GM12891 (cell line): ENCODE measurements at places on chromosomes 12 and 14.

- no peak for DNase-seq
These were observed 56.5 kb upstream of the RPH3A start for GRCh38 chr12:112734859-112735695.

DNA sequence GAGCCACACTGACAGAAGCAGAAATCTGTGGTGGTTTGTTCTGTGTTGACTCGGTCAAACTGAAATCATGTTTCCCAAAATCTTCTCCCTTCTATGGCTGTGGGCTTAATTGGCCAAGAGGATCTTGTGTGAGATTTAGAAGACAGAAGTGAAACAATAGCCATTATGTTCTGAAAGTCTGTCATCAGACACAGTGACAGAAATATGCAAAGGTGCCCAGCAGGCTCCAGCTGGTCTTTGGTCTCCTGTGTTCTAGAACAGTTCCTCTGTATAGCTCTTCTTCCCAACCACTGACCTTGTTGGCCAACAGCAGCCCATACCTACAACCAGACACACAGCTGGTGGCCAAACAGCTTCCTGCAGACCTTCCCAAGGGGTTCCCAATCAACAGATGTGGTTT is 25.0 kb upstream of the COCH start:
- DNase-seq = no peak

GRCh38 chr12:116443821-116444589 is 115.2 kb upstream of the MAP1LC3B2 start:
- DNase-seq = no peak

DNA sequence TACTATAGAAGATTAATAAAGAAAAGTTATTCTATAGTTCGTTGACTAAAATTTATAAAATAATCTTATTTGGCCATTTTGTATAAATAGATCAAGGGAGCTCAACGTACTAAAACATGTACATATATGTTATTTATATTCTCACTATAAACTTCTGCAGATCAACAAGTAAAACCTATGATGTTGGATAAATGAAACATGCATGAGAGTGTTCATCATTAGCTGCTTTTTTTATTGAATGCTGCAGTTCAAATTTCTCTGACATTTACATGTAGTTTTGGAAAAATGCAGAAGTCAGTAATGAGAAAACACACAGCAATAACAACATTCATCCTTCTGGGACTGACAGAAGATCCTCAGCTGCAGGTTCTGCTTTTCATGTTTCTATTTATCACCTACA is at the start of gene OR6C68:
TSS of gene OR6C68 (plus strand) at position 301 of the 400 bp plus-strand sequence. CDS start at position 301, 0 bp downstream.
- no peak for DNase-seq

DNA sequence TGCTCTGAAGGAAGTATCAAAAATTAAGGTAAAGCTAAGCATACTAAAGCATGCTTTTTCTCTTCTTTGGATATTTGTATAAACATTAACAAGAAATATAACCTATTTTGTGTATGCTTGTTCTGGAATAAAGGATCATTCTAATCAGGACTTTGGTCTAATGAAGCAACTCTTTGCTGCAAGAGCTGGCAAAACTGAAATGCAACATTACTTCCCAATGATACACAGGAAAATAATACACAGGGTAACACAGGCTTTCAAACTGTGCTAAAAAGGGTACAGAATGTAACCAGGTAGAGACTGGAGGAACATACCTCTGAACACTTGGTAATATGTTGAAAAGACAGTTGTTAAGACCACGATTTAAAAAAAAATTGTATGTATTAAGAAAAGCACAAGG is 222.5 kb upstream of the DIO2 start:
- no peak for DNase-seq

DNA sequence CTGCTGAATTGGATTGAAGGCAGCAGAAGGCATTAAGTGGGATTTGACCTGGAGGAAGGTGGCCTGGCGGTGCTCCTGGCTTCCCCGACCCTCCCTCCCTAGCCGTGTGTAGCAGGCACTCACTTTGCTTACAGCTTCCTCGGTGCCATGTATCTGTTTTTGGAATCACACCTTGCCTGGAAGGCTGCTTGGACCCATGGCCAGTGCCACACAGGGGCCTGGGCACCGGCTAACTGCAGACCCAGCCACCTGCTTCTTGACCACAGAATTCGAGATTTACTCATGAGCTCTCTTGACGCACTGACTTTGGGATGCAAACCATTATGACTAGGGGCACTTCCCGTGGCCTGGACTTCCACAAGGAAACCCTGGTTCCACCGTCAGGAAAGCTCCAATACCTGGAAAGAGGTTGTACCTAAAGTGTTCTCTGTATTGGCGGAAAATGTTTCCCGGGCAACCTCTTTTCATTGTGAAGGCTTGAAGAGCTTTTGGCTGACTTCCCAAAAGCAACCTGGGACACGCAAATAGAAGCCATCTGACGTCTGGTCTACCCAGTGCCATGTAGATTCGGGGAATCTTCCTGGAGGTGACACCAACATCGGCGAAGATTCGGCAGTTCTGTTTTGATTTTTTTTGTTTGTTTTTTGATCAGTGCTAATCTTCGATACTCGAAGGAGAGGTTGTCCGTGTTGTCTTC is 125.6 kb upstream of the RTL1 start:
- DNase-seq = no peak

DNA sequence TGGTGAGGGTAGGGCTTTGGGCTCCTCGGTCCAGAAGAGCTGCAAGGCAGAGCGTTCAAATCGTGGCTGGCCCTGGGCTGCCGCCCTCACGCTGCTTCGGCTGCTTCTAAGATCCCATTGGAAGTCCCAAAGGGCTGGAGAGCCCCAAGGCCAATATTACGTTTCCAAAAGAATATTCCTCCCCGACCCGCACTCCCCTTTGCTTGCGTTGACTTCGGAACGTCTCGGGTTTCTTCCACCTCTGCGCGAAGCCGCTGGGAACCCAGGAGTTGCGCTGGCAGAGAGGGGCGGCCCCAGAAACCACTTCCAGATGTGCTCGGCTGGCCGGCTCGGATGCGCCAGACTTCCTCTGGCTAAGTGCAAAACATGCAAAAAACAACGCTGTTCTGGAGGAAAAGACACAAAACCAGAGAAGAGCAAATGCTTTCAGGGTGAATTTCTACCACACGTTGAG is at the start of gene GLT8D2:
TSS of gene GLT8D2 (minus strand) at position 285 of the 454 bp plus-strand sequence. CDS start 30,539 bp downstream, outside the sequence.
- DNase-seq = no peak

DNA sequence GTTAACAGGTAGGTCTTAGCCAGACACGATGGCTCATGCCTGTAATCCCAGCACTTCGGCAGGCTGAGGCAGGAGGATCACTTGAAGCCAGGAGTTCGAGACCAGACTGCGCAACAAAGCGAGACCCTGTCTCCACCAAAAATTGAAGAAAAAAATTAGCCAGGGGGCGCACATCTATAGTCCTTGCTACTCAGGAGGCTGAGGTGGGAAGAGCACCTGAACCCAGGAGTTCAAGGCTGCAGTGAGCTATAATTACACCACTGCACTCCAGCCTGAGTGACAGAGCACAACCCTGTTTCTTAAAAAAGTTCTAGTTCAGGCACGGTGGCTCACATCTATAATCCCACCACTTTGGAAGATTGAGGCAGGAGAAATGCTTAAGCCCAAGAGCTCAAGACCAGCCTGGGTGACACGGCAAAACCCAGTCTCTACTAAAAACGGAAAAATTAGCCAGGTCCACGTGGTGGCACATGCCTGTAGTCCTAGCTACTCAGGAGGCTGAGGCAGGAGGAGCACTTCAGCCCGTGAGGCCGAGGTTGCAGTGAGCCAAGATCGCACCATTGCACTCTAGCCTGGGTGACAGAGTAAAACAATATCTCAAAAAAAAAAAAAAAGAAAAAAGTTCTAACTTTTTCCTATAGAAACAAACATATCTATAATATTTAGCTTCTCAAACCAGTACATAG is 9.1 kb downstream of the BAZ1A start:
- DNase-seq = no peak

DNA sequence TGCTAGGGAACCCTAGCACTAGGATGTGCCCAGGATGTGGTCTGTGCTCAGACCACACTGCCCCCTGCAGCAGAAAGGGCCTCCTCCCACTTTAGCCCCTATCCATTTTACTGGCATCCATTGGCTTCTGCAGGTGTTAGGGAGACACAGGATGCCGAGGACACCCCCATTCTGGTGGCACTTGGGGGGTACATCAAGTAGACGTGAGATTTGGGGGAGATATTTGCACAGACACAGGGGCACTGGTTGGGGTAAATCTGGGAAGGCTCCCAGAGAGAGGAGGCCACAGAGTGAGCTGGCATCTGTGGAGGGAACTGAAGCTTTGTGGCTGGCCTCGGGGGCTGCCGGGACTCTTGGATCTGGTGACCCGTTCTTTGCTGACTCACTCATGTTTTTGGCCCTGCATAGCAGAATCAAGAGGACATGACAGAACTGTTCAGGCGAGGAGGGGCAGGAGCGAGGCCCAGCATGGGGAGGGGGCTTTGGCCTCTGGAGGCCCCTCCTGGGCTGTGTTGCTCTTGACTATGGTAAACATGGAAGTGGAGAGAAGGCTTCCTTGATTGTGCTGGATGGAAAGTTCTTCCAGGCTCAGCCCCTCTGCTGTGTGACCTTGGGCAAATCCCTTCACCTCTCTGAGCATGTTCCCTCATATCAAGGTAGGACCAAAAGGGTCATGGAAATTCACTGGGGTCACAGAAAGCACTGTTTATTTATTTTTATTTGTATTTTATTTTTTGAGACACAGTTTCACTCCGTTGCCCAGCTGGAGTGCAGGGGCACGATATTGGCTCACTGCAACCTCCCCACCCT is 1.8 kb downstream of the PLBD2 start:
- DNase-seq = no peak

DNA sequence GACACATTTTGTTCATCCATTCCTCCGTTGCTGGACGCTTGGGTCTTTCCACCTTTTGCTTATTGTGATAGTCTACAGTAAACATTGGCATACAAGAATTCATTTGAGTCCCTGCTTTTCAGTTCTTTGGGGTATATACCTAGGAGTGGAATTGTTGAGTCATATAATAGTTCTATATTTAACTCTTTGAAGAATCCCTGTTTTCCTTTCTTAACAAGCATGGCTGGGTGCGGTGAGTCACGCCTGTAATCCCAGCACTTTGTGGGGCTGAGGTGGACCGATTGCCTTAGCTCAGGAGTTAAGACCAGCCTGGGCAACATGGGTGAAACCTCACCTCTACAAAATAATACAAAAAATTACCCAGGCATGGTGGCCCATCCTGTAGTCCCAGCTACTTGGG is 75.4 kb downstream of the CCDC92 start:
- no peak for DNase-seq

DNA sequence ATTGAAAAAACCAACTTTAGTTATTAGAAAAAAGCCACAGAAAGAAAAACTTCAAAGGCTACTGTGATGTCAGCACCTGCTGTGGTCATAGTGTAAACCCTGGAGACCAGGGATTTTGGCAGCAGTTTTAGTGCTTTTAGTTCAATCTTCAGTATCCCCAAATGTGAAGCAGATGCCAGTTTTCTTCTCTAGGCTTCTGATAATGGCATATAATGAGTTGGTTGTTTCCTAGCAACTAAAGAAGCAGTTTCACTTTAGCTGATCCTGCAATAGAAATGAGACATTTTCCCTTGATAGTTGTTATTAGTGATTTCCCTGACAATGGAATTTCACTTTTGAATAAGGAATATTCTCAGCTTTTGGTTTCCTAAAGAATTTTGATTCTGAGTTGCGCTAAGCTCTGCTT is 131.2 kb downstream of the NUBPL start:
- no peak for DNase-seq

GRCh38 chr12:111457071-111457470 is 51.3 kb downstream of the SH2B3 start:
- DNase-seq = no peak

DNA sequence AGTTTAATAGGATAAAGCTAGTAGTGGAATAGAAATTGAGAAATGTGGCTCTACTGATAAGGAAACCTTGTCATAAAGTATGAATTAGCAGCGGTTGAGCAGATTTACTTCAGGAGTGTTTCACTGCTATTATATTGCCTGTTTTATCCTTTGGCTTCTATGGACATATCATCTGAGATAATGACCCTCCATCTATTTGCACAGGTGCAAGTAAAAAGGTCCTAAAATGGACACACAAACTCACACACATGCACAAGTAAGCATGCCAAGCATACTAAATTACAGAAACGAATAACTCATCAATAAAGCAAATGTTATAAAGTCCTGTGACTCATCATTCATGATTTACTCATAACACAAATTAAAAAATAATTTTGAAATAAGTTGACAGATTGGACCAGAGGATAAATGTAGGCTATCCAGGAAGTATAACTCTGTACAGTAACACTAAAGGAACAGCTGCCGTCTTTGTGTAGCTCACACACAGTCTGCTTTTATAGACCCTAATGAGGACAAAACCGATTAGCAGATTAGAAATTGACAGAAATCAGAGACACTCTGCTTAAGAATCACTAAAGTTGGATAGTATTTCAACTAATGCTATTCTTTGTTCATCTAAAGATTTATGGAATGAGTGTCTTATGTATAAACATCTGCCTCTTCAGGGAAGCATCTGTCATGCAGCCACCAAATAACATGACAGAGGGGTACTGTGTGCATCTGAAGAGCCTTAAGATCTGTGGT is 73.9 kb downstream of the SYT1 start:
- no peak for DNase-seq

DNA sequence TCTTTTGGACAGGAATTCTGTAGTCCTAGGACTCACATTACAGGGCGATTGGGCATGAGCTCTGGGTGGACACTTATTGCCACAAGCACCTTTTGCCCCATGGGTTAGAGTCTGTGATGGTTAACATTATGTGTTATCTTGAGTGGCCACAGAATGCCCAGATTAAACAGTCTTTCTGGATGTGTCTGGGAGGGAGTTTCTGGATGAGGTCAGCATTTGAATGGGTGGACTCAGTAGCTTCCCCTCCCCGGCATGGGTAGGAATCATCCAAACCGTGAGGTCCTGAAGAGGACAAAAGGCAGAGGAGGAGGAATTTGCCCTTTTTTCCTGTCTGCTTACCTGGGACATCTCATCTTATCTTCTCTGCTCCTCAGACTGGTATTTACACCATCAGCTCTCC is 85.6 kb downstream of the BMP4 start:
- DNase-seq = no peak
